ENCODE measurements at places on chromosomes 5 and 9. TPM values are rescaled to one million over a fixed set of nuclear protein-coding genes. Genes with fewer than 3 reads are reported as not detected.

GRCh38 chr5:135007749-135008363, 26.2 kb downstream of the PITX1 start:
- DNase-seq, result no peak

- DNase-seq, result no peak
Observed at GRCh38 chr5:166535641-166536040, 1755.8 kb upstream of the WWC1 start.

DNA sequence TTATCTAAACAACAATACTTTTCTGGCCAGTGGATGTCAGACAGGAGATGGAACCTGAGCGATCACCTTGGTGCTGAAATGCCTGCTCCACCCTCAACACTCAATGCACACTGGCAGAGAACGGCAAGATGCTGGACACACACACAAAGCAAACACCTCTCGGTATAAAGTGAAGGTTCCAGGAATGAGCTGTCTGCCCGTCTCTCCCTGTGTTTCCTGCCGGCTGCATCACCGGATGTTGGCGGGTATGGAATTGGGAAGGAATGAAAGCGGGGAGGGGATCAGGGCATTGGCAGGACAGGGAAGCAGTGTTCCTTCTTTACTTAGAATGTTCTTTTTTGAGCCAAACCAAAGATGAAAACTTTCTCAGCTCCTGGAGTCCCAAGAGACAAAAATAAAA, 59.2 kb downstream of the MED10 start:
- DNase-seq, result no peak

- DNase-seq, result no peak
Observed at GRCh38 chr9:99176527-99177013, 45.2 kb downstream of the ALG2 start.

GRCh38 chr9:19379283-19379682, 753 bp downstream of the RPS6 start:
- no peak for DNase-seq

DNA sequence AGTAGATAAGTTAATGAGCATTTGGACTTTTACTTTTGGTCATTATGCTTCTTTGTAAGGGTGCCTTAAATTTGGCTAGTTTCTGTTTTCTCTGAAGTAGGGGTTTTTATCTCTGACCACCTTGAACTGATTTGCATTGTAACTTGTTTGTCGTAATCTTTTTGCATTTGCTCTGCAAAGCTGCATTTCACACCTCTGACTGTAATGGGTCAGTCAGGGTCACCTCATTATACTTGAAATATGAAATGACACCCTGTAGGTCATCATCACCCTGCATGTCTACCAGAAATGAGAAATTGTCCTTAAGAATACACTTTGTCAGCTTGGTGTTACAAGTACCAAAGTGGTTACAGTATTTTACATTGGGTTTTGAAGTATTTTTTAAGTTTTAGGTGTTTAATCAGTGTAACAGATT, 74.0 kb downstream of the KCNN2 start:
- no peak for DNase-seq

DNA sequence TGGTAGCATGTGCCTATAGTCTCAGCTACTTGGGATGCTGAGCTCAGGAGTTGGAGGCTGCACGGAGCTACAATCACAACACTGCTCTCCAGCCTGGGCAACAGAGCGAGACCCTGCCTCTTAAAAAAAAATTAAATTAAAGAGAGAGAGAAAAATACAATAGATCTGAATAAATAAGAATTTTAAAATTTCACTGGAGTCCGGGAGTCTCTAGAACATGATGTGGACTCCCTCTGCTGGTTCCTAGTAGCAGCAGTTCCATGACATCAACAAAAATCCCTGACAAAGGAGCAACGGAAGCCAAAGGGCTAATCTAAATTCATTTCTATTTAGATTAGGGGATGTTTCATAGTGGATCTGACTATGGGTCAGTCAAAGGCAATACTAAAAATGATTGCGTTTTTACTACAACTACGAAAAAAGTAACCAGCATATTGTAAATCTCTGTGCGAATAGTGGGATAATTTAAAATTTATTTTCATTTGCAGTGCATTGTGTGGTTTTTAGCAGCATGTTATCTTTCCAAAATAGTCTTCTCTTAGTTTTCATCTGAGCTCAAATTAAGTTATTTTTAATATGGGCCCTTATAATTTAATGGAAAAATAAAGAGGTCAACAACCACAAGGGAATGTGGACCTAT, 6.7 kb downstream of the INIP start:
- no peak for DNase-seq

DNA sequence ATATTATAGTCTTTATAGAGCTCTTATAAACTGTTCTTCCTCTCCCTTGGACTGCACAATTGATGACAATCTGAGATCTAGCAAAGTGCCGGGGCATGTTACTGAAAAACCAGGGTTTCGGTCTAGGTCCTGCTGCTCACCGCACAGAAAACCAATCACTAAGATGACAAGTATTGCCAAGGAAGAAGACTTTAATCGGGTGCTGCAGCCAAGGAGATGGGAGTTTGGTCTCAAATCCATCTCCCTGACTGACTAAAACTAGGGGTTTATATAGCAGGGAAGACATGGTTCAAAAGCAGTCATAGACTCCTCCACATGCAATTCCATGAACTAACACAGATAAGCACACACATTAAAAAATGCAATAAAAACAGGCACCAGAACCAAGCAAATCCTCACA, 390.6 kb downstream of the NFIB start:
- no peak for DNase-seq

DNA sequence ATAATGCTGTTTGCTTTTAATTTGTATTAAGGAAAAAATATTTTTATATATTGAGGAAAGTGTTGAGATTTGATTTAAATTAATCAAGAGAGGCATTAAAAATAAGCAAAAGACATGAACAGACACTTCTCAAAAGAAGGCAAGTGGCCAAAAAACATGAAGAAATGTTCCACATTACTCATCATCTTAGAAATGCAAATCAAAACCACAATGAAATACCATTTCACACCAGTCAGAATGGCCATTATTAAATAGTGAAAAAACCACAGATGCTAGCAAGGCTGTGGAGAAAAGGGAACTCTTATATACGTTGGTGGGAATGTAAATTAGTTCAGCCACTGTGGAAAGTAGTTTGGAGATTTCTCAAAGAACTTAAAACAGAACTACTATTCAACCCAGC, 45.9 kb downstream of the RANBP17 start:
- no peak for DNase-seq

- no peak for DNase-seq
Observed at GRCh38 chr9:95778957-95779356, 96.5 kb upstream of the ERCC6L2 start.

DNA sequence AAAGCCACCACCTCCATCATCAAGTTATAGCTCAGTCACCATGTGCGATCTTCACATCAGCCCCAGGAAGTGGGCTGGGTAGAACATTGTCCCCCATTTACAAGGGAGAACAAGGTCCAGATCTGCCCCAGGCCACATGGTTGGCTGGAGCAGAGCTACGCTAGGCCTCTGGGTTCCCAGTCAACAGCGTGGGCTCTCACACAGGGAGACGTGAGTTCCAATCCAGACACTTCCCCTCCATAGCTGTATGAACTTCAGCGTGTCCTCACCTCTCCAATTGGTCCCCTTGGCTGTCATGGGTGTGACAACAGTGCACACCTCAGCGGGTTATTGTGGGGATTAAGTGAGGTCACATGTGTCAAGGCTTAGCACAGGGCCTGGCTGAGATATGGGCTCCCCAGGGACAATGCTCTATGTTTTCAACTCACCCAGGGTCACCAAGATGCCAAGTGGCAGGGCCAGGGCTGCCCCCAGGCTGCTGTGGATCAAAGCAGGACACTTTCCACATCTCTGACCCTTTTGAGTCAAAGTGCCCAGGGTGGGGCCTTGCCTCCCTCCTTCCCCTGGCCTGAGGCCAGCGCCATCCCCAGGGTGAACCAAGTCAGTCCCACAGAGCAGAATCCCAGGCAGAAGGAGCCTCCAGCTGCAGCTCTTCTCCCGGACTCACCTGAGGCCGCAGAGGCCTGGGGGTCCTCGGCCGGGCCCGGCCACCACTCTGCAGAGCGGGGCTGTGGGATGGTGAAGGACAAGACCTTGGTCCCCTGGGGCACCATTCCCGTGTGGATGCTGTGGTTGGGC, 19.8 kb downstream of the AKNA start:
- no peak for DNase-seq

DNA sequence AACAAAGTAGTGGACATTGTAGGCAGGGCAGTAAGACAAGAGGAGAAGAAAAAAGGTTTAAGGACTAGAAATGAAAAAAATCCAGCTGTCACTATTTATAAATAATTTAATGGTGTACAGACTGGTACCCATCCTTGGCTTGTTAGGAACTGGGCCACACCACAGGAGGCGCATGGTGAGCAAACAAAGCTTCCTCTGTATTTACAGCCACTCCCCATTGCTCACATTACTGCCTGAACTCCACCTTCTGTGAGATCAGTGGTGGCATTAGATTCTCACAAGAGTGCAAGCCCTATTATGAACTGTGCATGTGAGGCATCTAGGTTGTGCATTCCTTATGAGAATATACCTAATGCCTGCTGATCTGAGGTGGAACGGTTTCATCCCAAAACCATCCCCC, 62.6 kb upstream of the DMAC1 start:
- DNase-seq, result no peak

- no peak for DNase-seq
Observed at GRCh38 chr9:128495296-128495695, 9.2 kb upstream of the GLE1 start.

GRCh38 chr9:134380542-134381271, 54.5 kb downstream of the RXRA start:
- no peak for DNase-seq

GRCh38 chr5:179336126-179336870, 9.0 kb downstream of the ADAMTS2 start:
- no peak for DNase-seq

- DNase-seq, result no peak
Observed at GRCh38 chr5:176650354-176650884, 3.1 kb downstream of the TSPAN17 start.

DNA sequence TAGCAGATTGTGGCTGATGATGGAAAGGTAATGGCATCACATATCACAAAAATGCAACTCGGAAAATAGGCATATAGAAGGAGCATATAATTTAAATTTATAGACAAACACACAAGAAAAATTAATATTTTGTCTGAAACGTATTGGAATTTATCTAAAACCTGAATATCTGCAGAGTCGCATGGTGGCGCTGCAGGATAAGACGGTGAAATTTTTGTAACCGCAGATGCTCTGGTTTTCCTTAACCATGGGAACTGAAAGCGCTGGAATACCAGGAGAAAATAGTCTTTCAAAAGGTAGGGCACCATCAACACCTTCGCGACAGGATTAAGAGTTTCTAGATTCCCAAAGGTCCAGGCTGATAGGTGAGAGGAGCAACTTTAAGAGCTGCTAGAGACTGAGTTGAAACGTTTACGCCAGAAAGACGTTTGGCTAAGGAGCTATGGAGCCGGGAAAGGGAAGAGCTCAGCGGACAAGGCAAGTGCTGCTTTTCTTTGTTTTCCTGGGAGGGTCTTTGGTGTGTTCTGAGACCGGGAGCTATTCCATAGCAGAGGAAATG, 11.0 kb upstream of the PCDHB15 start:
- DNase-seq, result no peak

DNA sequence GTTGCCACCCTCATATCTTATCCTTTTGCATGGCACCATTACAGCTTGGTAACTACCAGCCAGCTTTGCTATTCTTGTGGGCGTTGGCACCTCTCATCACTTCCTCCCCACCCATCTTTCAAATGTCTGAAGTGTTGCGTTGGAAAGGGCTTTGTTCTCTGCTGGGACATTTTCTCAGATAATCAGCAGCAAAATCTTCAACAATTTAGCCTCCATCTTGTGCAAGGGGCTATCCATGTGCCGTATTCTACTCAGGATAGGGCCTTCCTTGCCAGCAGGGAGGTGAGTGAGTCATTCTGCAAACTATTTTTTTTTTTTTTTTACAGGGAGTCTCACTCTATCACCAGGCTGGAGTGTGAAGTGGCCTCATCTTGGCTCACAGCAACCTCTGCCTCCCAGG, 62.1 kb upstream of the NUDT12 start:
- DNase-seq, result no peak

- DNase-seq, result no peak
Observed at GRCh38 chr9:130480673-130481072, 35.9 kb downstream of the ASS1 start.

DNA sequence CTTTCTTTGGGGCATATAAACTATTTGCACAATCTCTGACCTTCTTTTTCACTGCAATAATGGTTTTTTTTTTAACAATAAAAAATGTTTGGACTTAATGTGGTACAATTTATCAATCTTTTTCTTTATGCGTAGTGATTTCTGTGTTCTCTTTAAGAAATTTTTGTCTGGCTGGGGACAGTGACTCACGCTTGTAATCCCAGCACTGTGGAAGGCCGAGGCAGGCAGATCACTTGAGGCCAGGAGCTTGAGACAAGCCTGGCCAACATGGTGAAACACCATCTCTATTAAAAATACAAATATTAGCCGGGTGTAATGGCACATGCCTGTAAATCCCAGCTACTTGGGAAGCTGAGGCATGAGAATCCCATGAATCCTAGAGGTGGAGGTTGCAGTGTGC, 72.3 kb downstream of the STK32A start:
- DNase-seq, result no peak

- DNase-seq, result no peak
Observed at GRCh38 chr5:158414333-158414762, 555.4 kb upstream of the CLINT1 start.

DNA sequence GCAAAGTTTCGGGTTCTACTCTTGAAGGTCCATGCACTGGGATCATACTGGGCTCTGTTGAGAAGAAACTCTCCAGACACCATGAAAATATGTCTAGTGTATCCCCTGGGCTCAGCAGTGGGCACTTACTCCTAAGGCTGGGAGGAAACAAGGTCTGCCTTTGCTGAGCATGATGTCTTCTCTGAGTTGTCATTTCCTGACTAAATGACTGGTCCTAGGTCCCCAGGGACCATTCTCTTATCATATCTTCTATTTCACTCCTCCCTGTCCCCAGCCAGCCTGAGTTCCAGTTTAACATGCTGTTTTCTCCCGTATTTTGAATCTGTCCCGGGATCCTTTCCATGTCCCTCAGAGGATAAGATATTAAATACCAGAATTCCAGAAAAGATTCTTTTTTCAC, 225.4 kb downstream of the MTRR start:
- DNase-seq, result no peak

DNA sequence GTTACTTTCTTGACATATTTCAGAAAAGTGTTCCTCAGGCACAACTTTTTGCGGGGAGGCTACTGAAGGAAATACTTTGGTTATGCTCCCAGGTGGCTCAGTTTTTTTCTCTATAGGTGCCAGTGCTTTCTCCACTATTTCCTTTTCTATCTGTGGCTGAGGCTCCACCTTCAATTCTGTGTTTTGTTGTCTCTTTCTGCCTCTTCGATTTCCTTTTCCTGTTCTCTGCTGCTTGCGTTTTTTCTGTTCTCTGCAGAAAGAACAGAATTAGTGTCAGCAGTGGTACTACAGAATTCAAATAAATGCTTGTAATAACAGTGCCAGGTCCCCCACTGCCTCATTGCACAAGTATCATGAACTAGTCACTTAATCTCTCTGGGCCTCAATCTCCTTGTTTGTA, 7.0 kb downstream of the HEMGN start:
- no peak for DNase-seq

The PDE8B gene
- 0.12 TPM for total RNA-seq

The SECISBP2 gene
- 42.0 TPM for total RNA-seq

The IFNE gene
- 0.39 TPM for total RNA-seq

The NMRK1 gene
- total RNA-seq, result 28.4 TPM

The KIAA1958 gene
- 2.6 TPM for total RNA-seq

The OR1N2 gene
- total RNA-seq, result not detected
